Regular cardiac myocyte (primary cell): ENCODE measurements at places on chromosomes 12 and 14. TPM values are rescaled to one million over a fixed set of nuclear protein-coding genes. Genes with fewer than 3 reads are reported as not detected.

Gene USP44
- 0.58 and 1.1 TPM in 2 replicates for total RNA-seq

Gene KERA
- not detected in 2 replicates for total RNA-seq

Gene POTEG
- total RNA-seq: not detected in 2 replicates

Gene HOXC10
- not detected in 2 replicates for total RNA-seq

Gene EPS8
- total RNA-seq: 150 and 165 TPM in 2 replicates

Gene IPO8
- total RNA-seq: 29.3 and 31.6 TPM in 2 replicates

Gene AP5M1
- total RNA-seq: 21.3 and 25.1 TPM in 2 replicates

Gene OR4N2
- total RNA-seq: not detected in 2 replicates
